Transverse colon (tissue), 4 donors: ENCODE measurements at places on chromosomes 5 and 9.

- no peak for DNase-seq
Observed at GRCh38 chr9:69970001-69970533, 73.6 kb upstream of the MAMDC2 start.

- no peak for DNase-seq
Observed at GRCh38 chr5:76050134-76050533, 33.0 kb upstream of the SV2C start.

- no peak for DNase-seq
Observed at GRCh38 chr5:98768960-98769209, 4.6 kb upstream of the RGMB start.

GRCh38 chr5:149414405-149415065 is 35.4 kb upstream of the IL17B start:
- no peak for DNase-seq

DNA sequence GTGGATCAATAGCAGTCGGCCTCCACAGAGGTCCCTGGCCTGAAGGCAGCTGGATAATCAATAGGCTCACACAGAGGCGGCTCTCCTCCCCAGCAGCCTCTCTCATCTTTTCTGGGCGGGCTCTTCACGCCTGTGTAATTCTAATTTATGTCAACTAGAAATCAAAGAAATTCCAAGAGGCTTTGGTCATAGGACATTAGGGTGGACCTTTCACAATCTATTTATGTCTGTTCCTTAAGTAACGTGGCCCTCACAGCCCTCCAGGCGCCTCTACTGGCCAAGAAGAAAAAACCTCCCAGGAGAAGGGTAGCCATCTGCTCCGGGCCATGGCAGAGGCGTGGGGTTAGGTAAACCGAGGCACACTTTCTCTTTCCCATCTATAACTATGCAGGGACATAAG is 205.1 kb upstream of the EFNA5 start:
- no peak for DNase-seq

GRCh38 chr5:107402434-107403227 is 268.1 kb downstream of the EFNA5 start:
- no peak for DNase-seq

GRCh38 chr5:109053995-109054417 is 306.3 kb downstream of the FER start:
- no peak for DNase-seq

DNA sequence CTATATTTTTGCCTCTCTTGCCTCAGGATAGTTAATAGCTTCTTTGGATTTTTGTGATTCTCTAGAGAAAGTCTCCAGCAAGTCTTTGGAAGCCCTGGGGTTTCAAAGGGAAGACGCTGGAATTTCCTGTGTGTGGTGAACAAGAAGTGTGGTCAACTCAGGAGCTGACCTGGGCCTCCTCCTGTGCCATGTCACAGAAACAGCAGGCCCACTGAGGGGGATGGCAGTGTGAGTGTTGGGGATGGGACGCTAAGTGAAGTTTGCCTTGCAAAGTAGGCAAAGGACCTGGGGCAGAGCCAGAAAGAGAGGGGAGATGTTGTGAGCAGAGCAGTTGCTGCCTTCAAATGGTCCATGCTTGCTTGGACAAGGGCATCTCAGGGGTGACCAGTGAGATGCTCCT is 226.3 kb downstream of the DMRT2 start:
- DNase-seq: no peak

DNA sequence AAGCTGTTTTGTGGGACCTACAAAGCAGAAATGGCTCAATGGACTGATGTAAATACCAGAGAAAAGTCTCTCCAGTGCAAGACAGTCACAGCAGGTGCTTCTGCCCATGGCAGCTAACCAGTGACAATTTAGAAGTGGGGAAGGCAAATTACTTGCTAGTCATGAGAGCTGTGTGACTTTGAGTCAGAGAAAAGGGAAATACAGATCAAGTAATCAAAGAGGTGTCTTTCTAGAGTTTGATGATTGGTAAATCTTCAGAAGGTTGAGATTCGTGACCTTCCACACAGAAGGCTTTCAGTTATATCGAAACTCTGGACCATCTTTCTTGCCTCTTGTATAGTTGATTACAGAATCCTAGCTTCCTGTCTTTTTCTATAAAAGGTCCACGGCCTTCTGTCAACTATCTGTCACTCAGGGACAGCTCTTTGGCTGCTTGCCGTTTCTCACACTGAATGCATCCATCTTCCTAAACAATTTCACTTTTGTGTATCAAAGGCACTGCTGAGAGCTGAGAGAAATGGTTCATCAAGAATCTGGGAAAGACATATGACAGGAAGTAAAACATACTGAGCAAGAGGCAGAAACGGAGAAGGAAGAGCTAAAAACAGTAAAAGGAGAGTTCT is 993.9 kb upstream of the ACO1 start:
- no peak for DNase-seq

DNA sequence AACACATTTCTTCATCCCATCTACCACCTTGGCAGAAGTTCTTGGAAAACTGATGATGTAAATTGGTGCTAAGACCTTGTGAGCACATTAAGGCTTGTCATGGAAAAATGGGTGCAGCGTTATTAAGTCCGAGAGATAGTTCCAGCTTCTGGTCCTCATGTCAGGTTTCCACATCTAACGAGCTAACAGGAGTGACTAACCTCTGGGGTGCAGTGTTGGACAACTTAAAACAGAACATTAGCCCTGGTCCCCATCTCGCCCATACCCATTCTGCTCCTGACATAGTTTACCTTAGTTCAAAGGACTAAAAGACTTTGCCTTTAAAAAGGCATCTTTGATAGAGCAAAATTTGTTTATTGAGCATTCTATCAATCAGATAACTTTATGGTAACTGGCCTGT is 128.0 kb downstream of the SLC1A3 start:
- no peak for DNase-seq

- DNase-seq: peak; percentile 3
Observed at GRCh38 chr5:179263391-179264052, 81.7 kb downstream of the ADAMTS2 start.

GRCh38 chr5:81006947-81007636 is 46.9 kb downstream of the RASGRF2 start:
- no peak for DNase-seq

DNA sequence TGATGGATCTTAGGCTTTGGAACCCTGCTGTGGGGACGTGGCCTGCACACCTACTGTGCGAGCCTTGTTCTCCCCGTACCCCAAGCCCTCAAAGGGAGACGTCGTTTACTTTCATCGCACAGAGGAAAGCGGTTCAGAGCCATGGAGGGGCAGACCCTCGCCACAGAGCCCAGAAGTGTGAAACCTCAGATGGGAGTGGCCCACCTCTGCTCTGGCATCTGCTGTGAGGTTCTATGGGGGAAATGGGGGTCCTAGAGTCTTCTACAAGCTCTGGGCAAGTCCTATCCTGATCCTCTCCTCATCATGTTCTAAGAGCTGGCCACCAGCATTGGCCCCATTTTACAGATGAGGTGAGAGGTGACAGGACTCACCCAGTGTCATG is 3.7 kb upstream of the RNF44 start:
- no peak for DNase-seq

DNA sequence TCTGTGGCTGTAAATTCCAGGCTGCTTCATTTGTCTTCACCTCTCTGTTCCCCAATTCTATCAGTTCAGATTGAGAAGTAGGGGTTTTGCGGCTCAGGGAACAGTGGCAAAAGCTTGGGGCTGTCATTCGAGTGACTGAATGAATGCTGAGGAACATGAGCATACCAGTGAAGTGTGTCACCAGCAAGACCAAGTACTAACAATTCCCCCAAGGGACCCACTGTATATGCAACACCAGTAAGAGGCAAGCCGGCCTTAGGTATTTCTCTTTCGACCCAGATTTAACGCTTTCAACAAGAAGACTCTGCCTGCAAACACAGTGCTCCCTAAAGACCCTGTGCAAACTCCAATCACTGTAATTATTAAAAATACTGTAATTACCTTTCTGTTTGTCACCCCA is 25.8 kb downstream of the KLHL3 start:
- no peak for DNase-seq

GRCh38 chr5:67317603-67318002 is 121.0 kb upstream of the CD180 start:
- no peak for DNase-seq

- DNase-seq: no peak
Observed at GRCh38 chr5:38716516-38716915, 129.3 kb upstream of the OSMR start.

- DNase-seq: no peak
Observed at GRCh38 chr5:154575546-154576428, 97.8 kb upstream of the HAND1 start.
